ENCODE measurements at places on chromosomes 7 and 10.

DNA sequence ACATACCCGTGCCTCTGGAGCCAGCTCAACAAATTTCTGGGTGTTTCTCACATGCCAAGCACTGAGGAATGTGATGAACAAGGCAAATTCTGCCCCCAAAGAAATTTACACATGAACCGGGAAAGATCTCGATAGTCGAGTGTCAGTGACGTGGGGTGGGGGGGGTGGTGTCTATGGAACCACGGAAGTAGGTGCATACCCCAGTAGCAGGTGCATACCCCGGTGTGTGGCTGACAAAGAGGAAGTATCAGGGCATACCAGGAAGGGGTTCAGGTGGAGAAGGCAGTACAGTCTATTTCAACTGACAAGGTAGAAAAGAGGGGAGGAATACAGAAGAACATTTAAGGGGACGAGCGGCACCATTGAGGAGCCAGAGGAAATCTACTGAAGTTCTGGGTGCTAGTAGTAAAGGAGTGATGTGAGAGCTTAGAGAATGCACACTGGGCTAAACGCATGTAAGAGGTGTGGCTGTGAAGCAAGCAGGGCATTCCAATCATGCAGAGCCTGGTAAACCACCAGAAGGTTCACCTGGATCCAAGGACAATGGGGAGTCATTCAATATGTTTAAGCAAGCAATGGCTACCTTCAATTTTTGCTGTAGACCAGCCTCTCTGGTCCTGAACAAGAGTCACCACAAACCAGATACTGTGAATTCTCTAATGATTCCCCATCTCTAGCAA, 6.2 kb downstream of the CCDC6 start:
- no peak for DNase-seq

DNA sequence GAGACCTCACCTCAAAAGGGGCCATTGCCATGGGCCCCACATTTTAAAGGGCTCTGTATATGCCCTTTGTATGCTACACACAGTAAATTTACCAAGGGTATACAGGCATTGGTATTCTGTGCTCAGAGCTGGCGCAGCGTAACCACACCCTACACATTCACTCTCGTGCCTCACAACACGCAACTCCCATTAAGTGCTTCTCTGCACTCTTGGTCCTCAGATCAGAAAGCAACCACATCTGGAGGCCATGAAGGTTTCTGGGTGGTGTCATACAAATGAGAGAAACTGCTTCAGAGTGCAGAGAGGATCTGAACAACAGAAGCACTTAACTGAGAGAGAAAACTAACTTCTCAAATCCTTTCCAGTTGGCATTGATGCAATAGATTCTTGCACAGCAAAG, 9.4 kb upstream of the CACUL1 start:
- no peak for DNase-seq

- no peak for DNase-seq
Observed at GRCh38 chr7:76165973-76166403, 35.7 kb upstream of the SRRM3 start.

DNA sequence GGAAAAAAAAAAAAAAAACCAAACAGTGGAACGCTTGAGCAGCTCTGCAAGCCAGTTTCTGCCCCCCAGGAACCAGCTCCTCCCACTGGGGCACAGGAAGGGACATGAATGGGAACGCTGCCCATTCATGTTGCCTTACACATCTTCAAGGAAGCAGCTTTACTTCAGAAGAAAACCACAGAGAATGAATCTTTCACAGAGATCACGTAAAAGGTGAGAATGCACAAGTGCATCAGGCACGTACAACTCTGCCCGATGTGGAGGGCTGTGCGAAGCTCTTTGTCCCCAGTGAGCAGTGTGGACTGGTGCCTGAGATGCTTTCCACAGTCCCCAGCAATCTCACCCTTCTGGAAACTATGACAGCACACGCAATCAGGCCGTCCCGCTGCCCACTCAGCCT, 106.2 kb downstream of the DLG5 start:
- DNase-seq: no peak

GRCh38 chr10:33010132-33011037, 52.4 kb upstream of the ITGB1 start:
- no peak for DNase-seq

DNA sequence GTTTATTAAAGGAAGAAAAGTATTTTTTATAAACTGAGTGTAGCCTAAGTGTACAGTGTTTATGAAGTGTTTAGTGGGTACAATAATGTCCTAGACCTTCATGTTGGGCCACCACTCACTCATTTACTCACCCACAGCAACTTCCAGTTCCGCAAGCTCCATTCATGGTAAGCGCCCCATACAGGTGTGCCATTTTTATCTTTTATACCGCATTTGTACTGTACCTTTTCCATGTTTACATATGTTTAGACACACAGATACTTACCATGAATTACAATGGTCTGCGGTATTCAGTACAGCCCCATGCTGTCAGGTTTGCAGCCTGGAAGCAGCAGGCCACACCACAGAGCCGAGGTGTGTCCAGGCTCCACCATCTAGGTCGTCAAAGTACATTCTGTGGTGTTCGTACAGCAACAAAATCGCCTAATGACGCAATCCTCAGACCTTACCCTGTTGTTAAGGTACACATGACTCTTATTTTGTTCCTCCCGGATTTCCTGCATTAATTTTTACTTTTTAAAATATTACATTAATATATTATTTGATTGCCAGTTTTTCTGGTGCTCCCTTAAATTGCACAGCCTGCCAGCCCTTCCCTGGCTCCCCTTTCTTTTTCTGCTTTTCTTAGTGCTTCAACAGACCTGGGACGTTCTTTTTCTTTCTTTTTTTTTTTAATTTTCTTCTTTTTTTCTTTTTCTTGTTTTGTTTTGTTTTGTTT, 881 bp upstream of the SSBP1 start:
- no peak for DNase-seq

GRCh38 chr10:28913436-28914237, 236.3 kb downstream of the BAMBI start:
- no peak for DNase-seq

DNA sequence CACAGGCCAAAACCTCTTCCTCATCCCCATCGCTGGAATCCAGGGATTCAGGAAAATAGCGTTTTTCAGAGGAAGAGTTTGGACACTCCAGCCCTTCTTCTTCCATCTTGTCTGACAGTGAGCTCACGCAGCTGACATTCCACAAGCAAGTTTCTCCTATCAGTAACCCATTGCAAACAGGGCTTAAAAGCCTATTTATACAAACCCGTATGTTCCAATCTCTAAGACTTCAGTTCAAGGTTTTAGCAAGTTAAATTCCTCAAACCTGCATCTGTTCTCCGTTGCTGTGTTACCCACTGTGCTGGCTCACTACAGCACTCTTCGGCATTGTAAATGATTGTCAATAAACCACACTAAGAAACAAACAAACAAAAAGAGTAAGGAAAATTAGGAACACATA, 373 bp downstream of the DHX32 start:
- DNase-seq: no peak

DNA sequence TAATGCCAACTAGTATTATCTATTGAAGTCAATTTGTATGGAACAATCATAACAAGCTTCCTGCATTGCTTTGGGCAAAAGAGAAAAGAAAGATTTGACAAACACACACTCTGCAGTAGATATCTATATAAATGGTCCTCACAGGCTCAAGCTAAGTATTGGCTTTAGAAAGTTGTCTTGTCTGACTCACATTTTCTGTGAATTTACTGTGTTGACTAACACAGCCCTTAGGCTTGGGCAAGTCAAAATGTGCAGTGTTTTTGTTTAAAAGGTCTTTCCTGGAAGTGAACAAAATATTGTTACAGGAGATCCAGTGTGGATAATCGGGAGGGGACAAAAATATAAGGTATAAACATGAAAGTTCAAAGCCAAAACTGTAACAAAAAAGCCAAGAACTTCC, 194.4 kb downstream of the RELN start:
- no peak for DNase-seq

- DNase-seq: no peak
Observed at GRCh38 chr7:70799841-70800405, 332.0 kb upstream of the GALNT17 start.

- DNase-seq: no peak
Observed at GRCh38 chr7:113076703-113077102, 9.9 kb downstream of the GPR85 start.

GRCh38 chr10:120503689-120504088, 46.7 kb downstream of the PLPP4 start:
- DNase-seq: no peak

DNA sequence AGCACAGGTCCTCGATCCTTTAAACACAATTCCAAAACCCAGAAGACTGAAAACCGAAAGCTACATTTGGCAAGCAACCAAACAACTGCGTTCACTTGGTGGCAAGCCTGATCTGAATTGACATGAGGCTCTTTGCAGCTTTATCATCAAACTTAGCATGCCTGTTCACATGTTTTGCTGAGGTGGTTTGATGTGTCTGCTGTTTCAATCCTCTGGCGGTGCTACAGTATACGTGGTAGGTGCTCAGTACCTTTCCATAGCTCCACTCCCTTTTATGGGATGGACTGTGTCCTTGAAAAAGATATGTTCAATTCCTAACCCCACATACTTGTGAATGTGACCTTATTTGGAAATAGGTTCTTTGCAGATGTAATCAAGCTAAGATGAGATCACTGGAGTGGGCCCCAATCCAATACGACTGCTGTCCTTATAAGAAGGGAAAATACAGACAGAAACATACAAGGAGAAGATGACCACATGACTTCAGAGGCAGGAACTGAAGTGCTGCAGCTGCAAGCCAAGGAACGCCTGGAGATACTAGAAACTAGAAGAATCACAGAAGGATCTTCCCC, 33.4 kb downstream of the CCDC6 start:
- no peak for DNase-seq

- no peak for DNase-seq
Observed at GRCh38 chr7:51138123-51139085, 178.2 kb downstream of the COBL start.

DNA sequence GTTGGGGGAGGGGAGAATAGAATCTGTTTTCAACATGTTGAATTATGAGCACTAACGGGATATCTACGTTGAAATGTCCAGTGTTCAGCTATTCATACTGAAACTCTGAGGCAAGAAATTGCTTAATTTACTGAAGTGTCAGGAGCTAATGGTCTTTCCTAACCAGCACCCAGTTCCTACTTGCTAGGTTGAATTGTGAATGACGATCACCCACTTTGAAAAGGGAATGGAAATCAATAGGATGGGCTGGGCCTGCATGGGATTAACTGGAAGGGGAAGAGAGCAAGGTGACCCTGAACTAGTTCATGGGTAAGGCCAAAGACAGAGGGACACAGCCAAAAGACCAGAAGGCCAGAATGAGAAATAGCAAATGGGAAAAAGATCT, 51.3 kb downstream of the HIPK2 start:
- no peak for DNase-seq

- no peak for DNase-seq
Observed at GRCh38 chr7:146096994-146097393, 19.6 kb upstream of the CNTNAP2 start.

DNA sequence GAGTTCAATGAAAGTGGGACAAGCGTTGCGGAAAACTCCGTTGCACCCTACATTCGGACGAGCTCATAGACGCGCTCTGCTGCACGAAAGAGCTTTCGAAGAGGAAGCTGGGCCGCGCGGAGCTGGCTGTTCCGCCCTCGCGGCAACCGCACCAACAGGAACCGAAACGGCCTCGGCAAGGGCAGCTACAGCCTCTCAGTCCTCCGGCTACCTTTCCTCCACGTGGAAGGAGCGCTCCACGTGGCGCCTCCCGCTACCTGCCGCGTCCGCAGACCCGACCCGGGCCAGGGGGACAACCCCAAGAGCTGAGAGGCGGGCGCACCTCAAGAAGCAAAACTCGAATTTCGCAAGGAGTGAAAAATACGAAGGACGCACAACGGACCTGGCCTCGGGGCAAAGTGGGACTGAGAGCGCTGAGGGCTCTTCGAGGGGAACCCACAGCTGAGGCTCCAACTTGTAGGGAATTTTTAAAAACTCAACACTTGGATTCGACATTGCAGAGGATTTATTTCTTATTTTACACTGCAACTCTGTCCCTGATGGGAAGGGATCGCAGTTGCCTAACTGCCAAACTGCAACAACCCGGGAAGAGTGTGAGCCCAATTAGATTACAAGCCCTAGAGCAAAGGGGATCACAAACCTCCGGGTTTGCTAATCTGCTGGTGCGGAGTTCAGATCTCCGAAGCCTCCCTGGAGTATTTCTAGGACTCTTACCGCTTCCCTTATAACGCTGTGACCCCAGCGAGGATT, 1.4 kb downstream of the HPSE2 start:
- DNase-seq: peak; percentile 76

DNA sequence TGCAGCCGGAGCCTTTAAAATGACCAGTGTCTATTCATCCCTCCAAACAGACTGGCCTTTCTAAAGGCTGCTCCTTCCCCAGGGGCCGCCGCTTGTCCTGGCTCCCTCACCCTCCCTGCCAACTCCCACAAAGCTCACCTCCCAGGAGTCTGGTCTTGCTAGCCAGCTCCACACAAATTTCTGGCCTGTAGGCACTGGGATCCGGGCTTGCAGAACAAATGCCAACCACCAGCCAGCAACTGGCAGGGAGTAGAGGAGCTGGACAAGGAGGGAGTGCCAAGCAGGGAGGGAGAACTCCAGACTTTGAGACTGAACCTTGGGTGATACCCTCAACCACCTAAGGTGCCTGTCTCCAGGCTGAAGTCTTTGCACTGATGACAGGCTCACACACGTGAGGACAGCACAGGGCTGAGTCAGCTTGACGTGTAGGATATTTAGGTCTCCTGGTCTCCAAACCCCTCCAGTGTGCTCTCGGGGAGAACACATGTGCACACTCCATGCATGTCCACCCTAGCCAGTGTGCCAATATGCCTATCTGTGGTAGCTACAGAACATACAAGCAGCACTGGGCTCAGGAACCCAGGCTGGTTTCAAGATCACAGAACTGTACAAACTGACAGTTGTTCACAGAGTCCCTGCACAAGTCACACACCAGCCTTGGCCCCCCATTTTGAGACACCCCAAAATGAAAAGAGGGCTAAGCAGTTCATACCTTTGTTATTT, 6.0 kb downstream of the PAX2 start:
- DNase-seq: no peak

- no peak for DNase-seq
Observed at GRCh38 chr10:59724098-59724938, 14.7 kb upstream of the SLC16A9 start.

DNA sequence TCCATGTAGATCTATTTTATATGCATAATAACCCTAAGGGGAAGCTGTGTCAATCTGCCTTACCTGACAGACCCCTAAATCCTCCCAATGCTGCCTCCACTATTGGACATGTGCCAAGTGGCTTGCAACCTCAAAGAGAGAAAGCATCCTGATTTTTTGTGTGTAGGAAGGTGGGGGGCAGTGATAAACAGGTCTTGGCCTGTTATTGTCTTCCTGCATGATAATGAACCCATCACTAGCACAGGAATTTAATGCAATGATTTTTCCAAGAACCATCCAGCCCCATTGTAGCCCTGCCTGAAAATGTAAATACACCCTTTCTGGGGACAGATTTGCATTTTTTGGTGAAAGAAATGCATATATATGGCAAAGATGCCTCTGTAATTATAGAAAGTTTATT, 850.2 kb downstream of the LRMDA start:
- DNase-seq: no peak

DNA sequence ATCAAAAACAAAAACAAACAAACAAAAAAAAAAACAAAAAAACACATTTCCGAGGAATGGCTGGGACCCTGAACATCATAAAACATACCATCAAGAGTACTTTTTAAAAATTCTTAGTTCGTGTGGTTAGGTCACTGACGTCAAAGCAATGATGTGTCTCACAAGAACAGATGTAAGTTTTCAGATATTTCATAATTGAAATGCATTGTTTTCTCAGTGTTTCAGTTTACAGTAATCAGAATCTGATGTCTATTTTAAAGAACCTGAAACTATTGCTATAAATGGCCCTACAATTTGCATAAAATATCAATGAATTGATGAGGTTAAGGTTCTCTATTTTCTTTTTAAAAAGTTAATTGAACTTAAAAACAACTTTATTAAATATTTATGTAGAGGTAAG, 103.7 kb upstream of the HGF start:
- DNase-seq: no peak
